ENCODE measurements at places on chromosomes 5 and 9.

DNA sequence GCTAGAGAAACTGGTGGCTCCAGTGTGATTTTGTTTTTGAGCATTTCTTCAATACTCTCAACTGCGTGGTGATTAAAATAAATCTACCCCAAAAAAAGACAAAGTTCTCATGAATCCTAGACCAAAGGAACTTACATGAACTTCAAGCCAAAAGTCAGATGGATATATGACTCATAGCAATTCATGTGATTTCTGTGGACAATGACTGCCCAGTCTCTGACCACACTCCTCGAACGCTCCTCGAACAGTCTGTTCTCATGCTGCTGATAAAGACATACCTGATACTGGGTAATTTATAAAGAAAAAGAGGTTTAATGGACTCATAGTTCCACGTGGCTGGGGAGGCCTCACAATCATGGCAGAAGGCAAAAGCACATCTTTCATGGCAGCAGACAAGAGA is 46.4 kb upstream of the CEP78 start:
- DNase-seq, result no peak

DNA sequence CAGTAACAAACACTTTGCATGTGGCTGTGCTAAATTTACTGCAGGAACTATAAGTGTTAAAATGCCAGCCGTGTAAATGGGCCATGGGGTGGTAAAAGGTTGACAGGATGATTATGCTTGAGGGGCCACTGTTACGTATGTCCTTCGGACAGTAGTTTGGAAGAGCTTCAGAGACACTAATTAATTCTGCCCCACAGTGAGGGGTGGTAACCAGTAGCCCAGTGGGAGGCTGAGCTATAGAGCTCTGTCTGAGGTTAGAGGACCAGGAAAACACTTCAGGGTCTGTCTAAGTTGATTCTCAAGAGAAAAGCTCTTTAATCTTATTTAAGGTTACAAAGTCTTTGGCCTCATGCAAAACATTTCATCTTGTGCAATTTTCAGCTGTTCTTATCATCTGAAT is 176.6 kb downstream of the DMRTA1 start:
- DNase-seq, result no peak

DNA sequence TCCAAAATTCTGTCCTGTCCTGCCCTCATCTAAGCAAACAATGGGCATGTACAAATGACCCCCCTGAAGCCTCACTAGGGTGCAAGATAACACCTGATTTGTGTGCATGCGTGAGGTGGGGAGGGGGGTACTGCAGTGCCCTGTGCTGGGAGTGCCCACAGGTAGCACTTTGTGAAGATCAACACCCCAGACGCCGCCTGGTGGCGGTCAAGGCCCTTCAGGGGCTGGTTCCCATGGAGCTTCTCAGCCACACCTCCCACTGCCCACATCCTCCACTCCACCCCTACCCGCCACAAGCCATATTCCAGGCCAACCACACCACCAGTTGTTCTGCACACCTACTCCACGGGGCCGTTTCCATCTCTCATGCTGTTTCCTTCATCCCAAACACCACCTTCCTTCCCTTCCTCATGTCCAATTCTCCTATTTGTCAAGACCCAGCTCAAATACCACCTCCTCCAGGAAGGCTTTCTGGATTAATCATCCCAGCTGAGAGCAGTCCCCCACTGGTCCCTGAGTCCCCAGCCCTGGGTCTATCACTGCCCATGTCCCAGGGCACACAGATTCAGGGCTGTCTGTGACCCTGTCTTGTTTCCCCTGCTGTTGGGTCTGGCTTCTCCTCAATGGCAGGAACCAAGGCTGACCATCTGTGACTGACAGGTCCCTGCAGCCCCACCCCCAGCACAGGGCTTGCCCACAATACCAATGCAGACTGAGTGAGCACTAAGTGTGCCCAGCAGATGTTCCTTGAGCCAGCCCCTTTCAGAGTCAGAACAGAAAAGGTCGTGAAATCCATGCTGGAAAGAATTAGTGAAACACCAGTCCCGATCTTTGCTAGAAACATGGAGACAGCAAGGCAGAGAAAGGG is 178.4 kb downstream of the PAX5 start:
- no peak for DNase-seq

- no peak for DNase-seq
These were observed 141.5 kb upstream of the FSTL4 start for GRCh38 chr5:133753856-133754255.

DNA sequence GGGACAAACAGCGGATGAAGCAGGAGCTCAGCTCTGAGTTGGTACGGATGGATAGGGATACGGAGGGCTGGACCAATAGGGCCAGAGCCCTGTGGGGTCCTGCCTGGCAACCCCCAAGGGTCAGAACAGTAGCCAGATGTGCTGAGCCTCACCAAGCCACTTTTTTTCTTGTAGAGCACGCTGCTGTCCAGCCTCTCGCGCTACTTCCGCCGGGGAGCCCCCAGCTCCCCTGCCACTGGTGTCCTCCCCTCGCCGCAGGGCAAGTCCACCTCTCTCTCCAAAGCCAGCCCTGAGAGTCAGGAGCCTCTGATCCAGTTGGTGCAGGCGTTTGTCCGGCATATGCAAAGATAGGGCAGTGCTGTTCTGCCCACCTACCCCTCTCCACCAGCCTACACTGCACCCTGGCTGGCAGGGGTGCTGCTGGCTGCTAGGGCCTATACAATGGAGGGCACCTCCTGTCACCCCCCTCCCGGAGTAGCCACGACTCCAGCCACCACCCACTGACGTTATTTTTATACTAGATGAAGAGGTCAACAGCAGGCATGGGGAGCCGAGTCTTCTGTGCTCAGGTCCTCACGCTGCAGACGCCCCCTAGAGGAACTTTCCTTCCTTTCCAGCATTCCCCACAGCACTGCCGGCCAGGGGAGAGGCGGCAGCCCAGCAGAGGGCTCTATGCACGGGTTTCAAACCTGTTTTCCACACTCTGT is 21.6 kb downstream of the SH3GLB2 start:
- peak; percentile 79 for DNase-seq
